ENCODE measurements at places on chromosomes 13 and 19.

DNA sequence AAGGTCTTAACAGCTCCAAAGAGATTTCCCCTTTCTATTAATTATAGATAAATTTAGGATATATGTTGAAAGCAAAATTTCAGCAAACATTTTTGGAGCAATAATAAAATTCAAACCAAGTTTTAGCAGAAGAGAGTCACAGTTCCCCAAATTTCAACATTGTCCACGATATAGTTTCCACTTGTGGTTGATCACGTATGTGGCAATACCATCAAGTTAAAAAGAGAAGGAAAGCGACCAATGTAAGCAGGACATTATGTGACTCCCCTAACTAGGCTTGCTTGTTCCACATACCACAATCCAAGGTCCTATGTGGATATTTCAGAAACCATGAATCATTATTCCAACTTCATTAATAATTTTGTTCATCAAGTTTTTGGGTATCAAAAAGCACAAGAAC is 52.8 kb downstream of the ELF1 start:
- no peak for DNase-seq

DNA sequence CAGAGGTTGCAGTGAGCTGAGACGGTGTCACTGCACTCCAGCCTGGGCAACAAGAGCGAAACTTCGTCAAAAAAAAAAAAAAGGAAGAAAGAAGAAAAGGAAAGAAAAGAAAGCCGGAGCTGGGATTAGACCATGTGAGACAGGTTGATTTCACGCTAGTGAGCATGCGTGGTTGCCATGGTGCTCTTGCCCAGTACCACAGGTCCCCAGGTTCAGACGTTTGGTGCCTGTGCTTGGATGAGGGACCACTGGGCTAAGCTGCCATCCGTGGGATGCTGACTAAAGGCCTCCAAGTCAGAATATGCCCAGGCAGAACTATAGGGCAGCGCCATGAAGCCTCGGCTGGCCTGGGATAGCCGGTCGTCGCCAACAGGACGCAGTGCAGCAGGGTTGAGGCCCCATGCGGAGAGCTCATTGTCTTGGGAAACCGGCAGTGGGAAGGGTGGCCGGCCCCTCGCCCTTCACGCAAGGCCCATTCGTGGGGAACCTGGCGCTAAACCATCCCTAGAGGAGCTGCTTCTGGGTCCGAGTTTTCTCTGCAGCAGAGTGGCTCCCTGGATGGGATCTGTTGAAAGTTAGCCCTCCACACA is 7.2 kb upstream of the TEX101 start:
- DNase-seq, result no peak

DNA sequence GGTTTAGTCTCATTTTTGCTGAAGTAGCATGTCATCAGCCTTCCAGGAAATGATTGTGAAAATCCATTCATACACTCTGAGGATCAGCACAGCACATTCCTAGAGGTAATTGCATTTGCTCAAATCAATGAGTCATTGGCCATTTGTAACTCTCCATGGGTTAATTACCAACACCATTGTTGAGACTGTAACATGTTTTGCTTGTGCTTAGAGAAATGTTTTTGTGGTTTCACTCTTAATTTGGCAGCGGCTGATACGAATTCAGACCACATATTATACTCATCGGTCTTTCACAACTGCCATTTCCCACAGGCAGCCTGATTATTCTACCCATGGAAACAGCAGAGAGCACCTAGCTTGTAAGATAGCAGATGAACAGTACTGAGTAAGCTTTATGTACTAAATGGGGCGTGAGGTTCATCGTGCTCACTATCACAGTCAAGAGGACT is 110.3 kb downstream of the NHLRC3 start:
- DNase-seq, result peak; percentile 70

DNA sequence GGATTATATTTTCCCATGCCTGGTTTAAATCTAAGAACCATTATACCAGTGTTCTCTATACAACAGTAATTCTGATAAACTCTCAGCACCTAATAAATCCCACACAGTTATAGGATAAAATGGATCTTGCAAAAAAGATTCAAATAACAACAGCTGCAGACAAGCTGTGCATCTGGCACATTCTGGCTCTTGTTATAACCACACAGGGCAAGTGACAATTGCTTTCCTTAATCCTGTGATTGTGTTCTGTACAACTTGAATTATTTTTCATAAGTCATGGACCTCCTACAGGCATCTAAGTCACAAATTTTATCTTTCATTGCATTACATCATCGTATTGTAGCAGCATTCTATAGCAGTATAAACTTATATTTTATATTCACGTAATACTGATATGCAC is 948.3 kb downstream of the SLITRK1 start:
- no peak for DNase-seq

DNA sequence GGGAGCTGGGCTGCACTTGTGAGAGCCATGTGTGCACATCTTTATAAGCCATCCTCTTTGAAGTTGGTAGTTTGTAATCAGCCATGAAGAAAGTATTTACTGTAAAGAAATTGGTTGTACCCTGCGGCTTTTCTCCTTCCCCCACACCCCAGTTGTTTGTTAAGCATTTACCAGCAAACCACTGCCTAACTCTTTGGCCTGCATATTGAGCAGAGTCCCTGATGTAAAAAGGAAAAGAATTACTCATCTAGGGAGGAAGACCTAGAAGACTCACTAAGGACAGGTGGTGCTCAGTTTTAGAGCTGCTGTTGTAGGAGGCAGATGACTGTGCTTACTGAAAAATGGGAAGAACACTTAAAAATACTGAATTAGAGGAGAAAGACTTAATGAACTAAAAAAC is 245.3 kb downstream of the PCCA start:
- DNase-seq, result no peak

DNA sequence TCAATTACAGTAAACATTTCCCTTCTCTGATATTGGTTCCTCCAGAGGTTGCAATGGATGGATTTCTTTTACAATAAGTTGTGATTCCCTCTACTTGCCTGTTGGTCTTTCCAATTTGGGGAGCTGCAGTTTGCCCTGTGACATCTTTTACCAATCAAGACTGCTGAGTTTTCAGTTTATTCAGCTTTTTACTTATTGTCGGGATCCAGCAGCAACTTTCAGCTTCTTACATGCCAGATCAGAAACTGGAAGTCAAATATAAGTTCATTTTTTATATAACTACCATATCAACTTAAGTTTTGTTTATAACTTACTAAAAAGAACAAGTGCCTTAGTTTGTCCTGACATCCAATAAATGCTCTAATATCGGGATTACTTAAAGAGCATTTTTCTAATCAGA is 10.5 kb downstream of the OR10H3 start:
- no peak for DNase-seq

- no peak for DNase-seq
These were observed 1.1 kb upstream of the CALR start for GRCh38 chr19:12937093-12937926.

DNA sequence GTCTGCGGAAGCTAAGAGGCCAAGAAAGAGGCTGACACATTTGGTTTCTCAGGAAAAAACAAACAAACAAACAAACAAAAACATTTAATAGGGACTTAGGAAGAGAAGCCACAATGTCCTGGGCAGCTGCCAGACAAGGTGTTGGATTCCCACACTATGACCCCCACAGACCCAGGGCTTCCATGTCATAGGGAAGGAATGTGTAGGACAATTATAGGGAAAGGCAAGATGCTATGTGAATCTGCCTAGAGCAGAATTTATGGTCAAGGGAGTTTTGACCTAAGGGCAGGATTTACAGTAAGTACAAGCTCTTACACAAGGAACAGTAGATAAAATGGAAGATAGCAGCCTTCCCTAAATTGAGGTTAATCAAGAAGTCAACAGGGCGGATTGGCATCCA is 9.1 kb upstream of the CDADC1 start:
- no peak for DNase-seq
